Sigmoid colon (tissue), 7 donors: ENCODE measurements at places on chromosomes 11 and 22. TPM values are rescaled to one million over a fixed set of nuclear protein-coding genes. Genes with fewer than 3 reads are reported as not detected.

- DNase-seq: peak; percentile 70
- H3K27ac ChIP-seq: no peak overlapping the region
- H3K4me3 ChIP-seq: no peak overlapping the region
- H3K4me1 ChIP-seq: no peaks in the 10 kb centered on the region
These were observed 208.8 kb downstream of the TBC1D22A start for GRCh38 chr22:46971099-46971763.

GRCh38 chr11:30582726-30583125 lies 3.4 kb downstream of the MPPED2 start:
- no peaks in the 10 kb centered on the region for H3K27me3 ChIP-seq
- no peak overlapping the region for H3K27ac ChIP-seq
- no peak for DNase-seq
- no peaks in the 10 kb centered on the region for H3K4me1 ChIP-seq
- H3K4me3 ChIP-seq: no peak overlapping the region

GRCh38 chr11:113184498-113184897 lies 129.9 kb upstream of the TTC12 start:
- no peak overlapping the region for H3K27ac ChIP-seq
- H3K4me3 ChIP-seq: no peak overlapping the region
- no peaks in the 10 kb centered on the region for H3K27me3 ChIP-seq
- no peak for DNase-seq

DNA sequence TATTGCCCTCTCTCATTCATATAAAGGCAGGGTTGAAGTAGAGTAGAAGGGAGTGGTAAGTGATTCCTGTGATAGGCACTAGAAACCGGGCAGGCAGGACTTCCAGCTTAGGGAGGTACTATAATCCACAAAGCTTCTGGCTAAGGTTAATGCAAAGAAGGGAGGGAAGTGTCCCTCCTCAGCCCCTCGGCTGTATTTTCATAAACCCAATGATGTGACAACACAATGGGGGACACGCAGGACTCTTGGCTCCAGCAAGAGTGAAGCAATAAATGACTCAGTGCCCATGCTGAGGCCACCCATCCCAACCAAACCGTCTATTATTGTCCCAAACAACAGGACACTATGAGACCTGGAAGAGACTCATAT lies 90.7 kb downstream of the ETS1 start:
- no peak overlapping the region for H3K4me3 ChIP-seq
- peaks cover 50% of the 10 kb centered on the region for H3K4me1 ChIP-seq
- no peaks in the 10 kb centered on the region for H3K27me3 ChIP-seq
- no peak for DNase-seq

GRCh38 chr11:130815956-130816355 lies 100.3 kb downstream of the SNX19 start:
- no peaks in the 10 kb centered on the region for H3K27me3 ChIP-seq
- no peak overlapping the region for H3K27ac ChIP-seq
- no peaks in the 10 kb centered on the region for H3K4me1 ChIP-seq
- no peaks in the 10 kb centered on the region for H3K36me3 ChIP-seq

- peaks cover 10% of the 10 kb centered on the region for H3K36me3 ChIP-seq
- no peak overlapping the region for H3K27ac ChIP-seq
- no peaks in the 10 kb centered on the region for H3K27me3 ChIP-seq
- no peak overlapping the region for H3K4me3 ChIP-seq
These were observed 10.3 kb downstream of the PIK3C2A start for GRCh38 chr11:17197431-17197898.

GRCh38 chr11:128324531-128325141 lies 262.7 kb downstream of the ETS1 start:
- H3K27me3 ChIP-seq: no peaks in the 10 kb centered on the region
- H3K4me3 ChIP-seq: no peak overlapping the region
- no peak overlapping the region for H3K27ac ChIP-seq
- DNase-seq: no peak

DNA sequence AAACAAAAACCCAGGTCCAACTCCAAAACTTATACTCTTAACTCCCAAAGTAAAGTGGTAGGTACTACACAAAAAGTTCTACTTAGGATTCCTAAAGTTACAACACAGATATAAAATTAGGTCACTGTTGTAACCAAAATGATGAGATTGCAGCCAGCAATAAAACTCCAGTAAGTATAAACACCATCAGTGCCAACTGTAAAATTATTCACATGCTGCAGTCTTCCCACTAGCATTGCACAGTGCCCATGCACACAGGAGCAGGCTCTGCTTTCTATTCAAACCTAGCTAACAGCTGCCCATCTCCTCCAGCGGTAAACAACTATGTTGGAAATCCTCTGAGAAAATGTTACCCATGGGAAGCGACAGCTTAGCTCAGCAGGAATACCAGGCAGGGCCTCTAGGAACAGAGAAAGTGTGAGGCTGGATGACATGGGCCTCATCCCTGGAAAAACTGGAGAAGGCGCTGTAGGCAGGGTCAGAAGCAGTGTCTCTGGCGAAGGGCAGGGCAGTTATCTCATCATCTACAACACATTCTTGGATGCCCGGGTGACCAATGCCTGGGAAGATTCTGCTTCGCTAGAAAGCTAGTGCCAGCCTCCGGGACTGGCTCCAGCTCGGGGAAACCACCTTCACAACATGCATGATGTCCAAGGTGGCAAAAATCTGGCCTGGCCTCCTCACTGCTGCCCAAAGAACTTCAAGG lies 9.1 kb downstream of the CPT1A start:
- no peak for DNase-seq
- no peaks in the 10 kb centered on the region for H3K36me3 ChIP-seq
- no peaks in the 10 kb centered on the region for H3K27me3 ChIP-seq
- no peaks in the 10 kb centered on the region for H3K4me1 ChIP-seq

DNA sequence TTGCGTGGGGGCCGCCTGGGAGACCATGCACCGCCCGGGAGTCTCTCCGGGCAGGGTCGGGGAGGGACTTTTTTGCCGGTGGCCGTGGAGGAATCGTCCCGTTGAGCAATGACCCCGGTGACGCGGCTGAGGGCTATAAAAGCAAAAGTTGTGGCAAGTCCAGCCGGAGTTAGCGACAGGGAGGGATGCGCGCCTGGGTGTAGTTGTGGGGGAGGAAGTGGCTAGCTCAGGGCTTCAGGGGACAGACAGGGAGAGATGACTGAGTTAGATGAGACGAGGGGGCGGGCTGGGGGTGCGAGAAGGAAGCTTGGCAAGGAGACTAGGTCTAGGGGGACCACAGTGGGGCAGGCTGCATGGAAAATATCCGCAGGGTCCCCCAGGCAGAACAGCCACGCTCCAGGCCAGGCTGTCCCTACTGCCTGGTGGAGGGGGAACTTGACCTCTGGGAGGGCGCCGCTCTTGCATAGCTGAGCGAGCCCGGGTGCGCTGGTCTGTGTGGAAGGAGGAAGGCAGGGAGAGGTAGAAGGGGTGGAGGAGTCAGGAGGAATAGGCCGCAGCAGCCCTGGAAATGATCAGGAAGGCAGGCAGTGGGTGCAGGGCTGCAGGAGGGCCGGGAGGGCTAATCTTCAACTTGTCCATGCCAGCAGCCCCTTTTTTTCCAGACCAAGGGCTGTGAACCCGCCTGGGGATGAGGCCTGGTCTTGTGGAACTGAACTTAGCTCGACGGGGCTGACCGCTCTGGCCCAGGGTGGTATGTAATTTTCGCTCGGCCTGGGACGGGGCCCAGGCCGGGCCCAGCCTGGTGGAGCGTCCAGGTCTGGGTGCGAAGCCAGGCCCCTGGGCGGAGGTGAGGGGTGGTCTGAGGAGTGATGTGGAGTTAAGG lies at the start of gene NEAT1:
Gene NEAT1, plus strand, starts transcription at position 166 of the 883 bp plus-strand sequence.
- H3K27ac ChIP-seq: peak within 1 kb of the TSS; percentile 99
- H3K27me3 ChIP-seq: no peaks in the 10 kb centered on the region
- DNase-seq: peak; percentile 99
- peaks cover 57% of the 10 kb centered on the region for H3K4me1 ChIP-seq
- peak within 1 kb of the TSS; percentile 88 for H3K4me3 ChIP-seq

- peak overlapping the region; percentile 80 for H3K27ac ChIP-seq
- H3K4me1 ChIP-seq: peaks cover 75% of the 10 kb centered on the region
- H3K36me3 ChIP-seq: peaks cover 34% of the 10 kb centered on the region
- H3K27me3 ChIP-seq: no peaks in the 10 kb centered on the region
These were observed 36.8 kb downstream of the BRD1 start for GRCh38 chr22:49790912-49791311.

- no peaks in the 10 kb centered on the region for H3K27me3 ChIP-seq
- no peaks in the 10 kb centered on the region for H3K36me3 ChIP-seq
- no peak for DNase-seq
- H3K4me1 ChIP-seq: no peaks in the 10 kb centered on the region
- H3K27ac ChIP-seq: no peak overlapping the region
- no peak overlapping the region for H3K4me3 ChIP-seq
These were observed 90.9 kb upstream of the CRTAM start for GRCh38 chr11:122747351-122747781.

DNA sequence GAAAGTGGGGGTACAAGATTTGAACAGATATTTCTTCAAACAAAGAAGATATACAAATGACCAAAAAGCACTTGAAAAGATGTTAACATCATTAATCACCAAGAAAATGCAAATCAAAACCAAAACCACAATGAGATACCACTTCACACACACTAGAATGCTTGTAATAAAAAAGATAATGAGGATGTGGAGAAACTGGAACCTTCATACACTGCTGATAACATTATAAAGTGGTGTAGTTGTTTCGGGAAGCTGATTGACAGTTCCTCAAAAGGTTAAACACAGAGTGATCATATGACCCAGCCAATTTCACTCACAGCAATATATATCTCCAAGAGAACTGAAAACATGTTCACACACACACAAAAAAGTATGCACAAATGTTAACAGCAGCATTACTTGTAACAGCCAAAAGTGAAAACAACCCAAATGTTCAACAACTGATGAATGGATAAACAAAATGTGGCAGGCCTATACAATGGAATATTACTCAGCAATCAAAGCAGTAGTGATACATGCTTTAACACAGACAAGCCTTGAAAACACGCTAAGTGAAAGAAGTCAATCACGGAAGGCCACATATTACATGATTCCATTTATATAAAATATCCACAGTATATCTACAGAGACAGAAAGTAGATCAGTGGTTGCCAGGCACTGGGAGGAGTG lies 15.1 kb downstream of the PITPNB start:
- H3K27me3 ChIP-seq: no peaks in the 10 kb centered on the region
- DNase-seq: no peak
- H3K36me3 ChIP-seq: no peaks in the 10 kb centered on the region
- H3K4me3 ChIP-seq: no peak overlapping the region
- H3K4me1 ChIP-seq: peaks cover 10% of the 10 kb centered on the region

- H3K27ac ChIP-seq: no peak overlapping the region
- no peaks in the 10 kb centered on the region for H3K4me1 ChIP-seq
- H3K4me3 ChIP-seq: peak overlapping the region; percentile 33
These were observed 143.8 kb downstream of the NECTIN1 start for GRCh38 chr11:119585043-119585781.

DNA sequence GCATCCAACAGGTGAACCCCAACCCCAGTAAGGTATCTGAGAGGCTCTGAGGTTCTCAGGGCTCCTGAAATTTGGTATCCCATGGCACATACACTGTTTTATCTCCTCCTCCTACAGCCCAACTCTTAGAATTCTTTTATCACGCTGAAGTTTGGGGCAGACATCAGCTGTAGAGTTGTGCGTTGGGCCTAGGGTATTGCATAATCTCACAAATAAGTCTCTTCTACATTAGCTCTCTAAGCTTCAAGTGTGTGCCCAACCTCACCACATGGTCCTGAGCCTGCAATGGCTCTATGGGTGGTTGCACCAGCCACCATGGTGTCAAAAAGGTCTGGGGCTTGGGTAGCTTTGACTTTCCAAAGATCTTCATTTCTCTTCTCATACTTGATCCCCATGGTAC lies 603.0 kb downstream of the BUD13 start:
- no peaks in the 10 kb centered on the region for H3K4me1 ChIP-seq
- H3K27me3 ChIP-seq: no peaks in the 10 kb centered on the region
- no peaks in the 10 kb centered on the region for H3K36me3 ChIP-seq
- no peak overlapping the region for H3K27ac ChIP-seq

- no peak overlapping the region for H3K27ac ChIP-seq
- H3K4me1 ChIP-seq: peaks cover 42% of the 10 kb centered on the region
These were observed 32.7 kb upstream of the MOB2 start for GRCh38 chr11:1519028-1520010.

DNA sequence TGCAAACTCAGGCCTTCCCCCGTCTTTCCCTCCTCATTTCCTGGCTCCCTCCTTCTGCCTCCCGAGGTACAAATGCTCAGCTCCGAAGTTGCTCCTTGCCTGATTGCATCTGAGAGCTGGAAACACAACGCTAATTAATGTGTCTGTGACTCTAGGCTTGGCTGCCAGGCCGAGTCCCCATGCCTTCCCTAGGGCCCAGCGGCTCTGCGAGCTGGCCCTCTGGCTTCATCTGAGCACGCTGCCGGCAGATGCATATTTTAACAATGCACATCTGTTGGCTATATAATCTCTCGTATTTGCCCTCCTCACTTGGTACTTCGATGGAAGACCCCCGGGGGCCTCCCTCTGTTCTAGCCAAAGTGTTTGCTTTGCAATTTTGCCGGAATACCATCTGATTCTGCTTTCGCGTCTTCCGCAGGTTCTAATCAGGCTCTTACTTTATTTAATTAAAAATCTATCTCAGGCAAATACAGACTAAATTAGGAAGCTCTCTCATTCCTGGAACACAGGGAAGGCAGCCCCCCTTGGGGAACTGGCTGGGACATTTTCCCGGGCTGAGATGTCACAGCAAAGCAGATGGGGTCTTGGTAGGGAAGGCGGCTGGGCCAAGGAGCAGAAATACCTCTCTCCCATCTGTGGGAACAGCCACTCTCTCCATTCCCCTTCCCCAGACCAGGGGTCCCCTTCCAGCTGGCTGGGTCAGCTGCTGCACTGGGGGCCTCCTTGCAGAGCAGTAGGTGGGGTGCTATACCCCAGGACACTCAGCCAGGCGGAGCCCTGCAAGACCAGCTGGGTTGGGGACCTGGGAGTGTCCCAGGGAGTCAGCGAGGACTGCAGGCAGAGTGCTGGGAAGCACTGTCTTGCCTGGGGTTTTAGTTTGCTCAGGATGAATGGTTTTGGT lies 162.8 kb downstream of the ST3GAL4 start:
- DNase-seq: peak; percentile 32
- no peaks in the 10 kb centered on the region for H3K4me1 ChIP-seq
- H3K36me3 ChIP-seq: no peaks in the 10 kb centered on the region
- no peak overlapping the region for H3K4me3 ChIP-seq
- no peaks in the 10 kb centered on the region for H3K27me3 ChIP-seq

DNA sequence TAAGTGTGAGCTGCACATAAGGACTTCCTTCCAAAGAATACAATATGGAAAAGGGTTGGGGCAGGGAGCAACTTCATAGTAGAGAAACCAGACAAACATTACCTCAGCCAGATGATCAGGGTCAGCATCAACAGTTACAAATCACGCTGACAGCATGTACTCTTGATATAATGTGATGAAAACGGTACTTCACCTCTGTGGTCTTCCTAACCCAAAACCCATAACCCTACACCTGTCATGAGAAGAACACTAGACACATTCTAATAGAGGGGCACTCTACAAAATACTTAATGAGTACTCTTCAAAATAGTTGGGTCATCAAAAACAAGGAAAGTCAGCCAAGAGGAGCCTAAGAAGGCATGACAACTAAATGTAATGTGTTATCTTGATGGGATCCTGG lies 43.9 kb downstream of the RRAS2 start:
- no peaks in the 10 kb centered on the region for H3K27me3 ChIP-seq
- H3K4me1 ChIP-seq: no peaks in the 10 kb centered on the region
- no peaks in the 10 kb centered on the region for H3K36me3 ChIP-seq

CHRM4 gene
- 5.4 TPM for polyA plus RNA-seq

ANKK1 gene
- polyA plus RNA-seq: not detected

UBE2L6 gene
- polyA plus RNA-seq: 42.6 TPM

MS4A6E gene
- polyA plus RNA-seq: 0.23 TPM

MRGPRX4 gene
- not detected for polyA plus RNA-seq

NECTIN1 gene
- 2.8 TPM for polyA plus RNA-seq

MYEOV gene
- 11.1 TPM for polyA plus RNA-seq

KCNK4 gene
- not detected for polyA plus RNA-seq

ADAMTS8 gene
- 3.3 TPM for polyA plus RNA-seq

SMIM35 gene
- not detected for polyA plus RNA-seq

HEPN1 gene
- polyA plus RNA-seq: 0.04 TPM
